Astrocyte (in vitro differentiated cells and primary cell): ENCODE measurements at places on chromosomes 7 and 10. TPM values are rescaled to one million over a fixed set of nuclear protein-coding genes. Genes with fewer than 3 reads are reported as not detected.

DNA sequence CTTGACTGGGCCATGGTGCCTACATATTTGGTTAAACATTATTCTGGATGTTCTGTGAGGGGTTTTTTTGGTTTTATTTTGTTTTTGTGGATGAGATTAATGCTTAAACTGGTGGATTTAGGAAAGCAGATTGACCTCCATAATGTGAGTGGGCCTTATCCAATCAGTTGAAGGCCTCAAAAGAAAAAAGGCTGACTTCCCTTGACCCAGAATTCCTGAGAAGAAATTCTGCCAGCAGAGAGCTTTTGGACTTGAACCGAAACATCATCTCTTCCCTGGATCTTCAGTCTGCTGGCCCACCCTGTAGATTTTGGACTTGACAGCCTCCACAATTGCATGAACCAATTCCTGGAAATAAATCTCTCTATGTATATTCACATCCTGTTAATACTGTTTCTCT, 94.4 kb downstream of the ADRA2A start:
- no peak overlapping the region for H3K4me3 ChIP-seq
- H3K36me3 ChIP-seq, result no peaks in the 10 kb centered on the region
- no peaks in the 10 kb centered on the region for H3K27me3 ChIP-seq
- no peaks in the 10 kb centered on the region for H3K4me1 ChIP-seq
- H3K27ac ChIP-seq, result no peak overlapping the region

Gene GIMAP8
- not detected in 2 replicates for total RNA-seq

GRCh38 chr10:71332466-71332865, 13.4 kb downstream of the SLC29A3 start:
- H3K4me3 ChIP-seq, result no peak overlapping the region
- H3K36me3 ChIP-seq, result no peaks in the 10 kb centered on the region
- no peaks in the 10 kb centered on the region for H3K27me3 ChIP-seq
- DNase-seq, result no peak
- H3K27ac ChIP-seq, result no peak overlapping the region
- H3K4me1 ChIP-seq, result no peaks in the 10 kb centered on the region

DNA sequence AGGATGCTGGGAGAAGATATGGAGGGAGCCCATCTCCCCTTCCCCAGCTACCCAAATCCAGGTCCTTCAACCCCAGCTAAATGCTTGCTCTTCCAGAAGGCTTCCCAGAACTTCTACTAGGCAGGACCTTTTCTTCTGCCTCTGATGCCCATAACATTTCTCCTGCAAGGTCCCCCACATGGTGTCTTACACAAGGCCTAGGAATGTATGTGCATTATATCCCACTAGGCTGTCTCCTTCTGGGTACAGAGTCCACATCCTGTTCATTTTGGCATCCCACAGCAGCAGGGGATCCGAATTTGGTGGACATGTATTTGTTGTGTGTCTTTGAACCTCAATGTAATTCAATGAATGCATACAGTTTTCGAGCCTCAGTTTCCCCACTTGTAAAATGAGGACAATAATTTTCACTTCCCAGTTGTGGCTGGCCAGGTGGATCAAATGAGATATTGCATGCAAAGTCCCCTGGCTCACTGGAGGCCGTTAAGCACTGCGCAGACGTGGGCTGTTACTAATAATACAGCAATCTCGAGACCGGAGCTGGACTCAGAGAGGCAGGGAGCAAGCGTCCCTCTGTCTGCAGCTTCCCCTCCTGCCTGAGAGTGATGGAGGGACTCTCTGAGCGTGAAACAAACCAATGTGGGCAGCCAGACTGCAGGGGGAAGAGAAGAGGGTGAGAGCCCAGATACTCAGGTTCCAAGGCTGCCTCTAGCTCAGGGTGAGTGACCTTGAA, 18.6 kb upstream of the YWHAG start:
- H3K27ac ChIP-seq, result peak overlapping the region; percentile 0
- no peak for DNase-seq
- H3K27me3 ChIP-seq, result no peaks in the 10 kb centered on the region
- no peaks in the 10 kb centered on the region for H3K36me3 ChIP-seq

DNA sequence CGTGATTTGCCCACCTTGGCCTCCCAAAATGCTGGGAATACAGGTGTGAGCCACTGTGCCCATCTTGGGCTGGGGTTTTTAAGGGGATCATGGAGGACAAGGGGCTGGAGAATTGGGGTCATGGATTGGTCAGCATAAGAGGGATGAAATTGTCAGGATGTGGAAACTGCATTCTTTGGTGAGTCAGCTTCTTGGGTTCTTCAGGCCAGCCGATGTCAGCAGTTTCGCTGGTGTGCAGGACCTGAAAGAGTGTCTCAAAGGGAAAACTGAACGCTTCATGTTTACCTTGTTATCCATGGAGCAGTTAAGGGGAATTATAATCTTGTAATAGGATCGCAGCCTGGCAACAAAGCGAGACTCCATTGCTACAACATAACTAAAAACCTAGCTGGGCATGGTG, 13.0 kb downstream of the GALNT17 start:
- H3K36me3 ChIP-seq, result no peaks in the 10 kb centered on the region
- H3K27ac ChIP-seq, result no peak overlapping the region
- peak; percentile 6 for DNase-seq
- H3K4me3 ChIP-seq, result no peak overlapping the region
- H3K27me3 ChIP-seq, result no peaks in the 10 kb centered on the region

- H3K36me3 ChIP-seq, result no peaks in the 10 kb centered on the region
- no peak for DNase-seq
- H3K27me3 ChIP-seq, result no peaks in the 10 kb centered on the region
- no peak overlapping the region for H3K27ac ChIP-seq
- H3K4me3 ChIP-seq, result no peak overlapping the region
These were observed 23.2 kb downstream of the PNLIPRP3 start for GRCh38 chr10:116450861-116451260.

- H3K36me3 ChIP-seq, result peaks cover 29% of the 10 kb centered on the region
- peak within 1 kb of the TSS; percentile 99 for H3K27ac ChIP-seq
- peaks cover 41% of the 10 kb centered on the region for H3K4me1 ChIP-seq
- peak within 1 kb of the TSS; percentile 91 for H3K4me3 ChIP-seq
- DNase-seq, result peak; percentile 90
These were observed at the start of gene ZYX for GRCh38 chr7:143380646-143381426. ZYX (plus strand) TSS chr7:143381345; CDS start chr7:143381572, 227 bp downstream.

DNA sequence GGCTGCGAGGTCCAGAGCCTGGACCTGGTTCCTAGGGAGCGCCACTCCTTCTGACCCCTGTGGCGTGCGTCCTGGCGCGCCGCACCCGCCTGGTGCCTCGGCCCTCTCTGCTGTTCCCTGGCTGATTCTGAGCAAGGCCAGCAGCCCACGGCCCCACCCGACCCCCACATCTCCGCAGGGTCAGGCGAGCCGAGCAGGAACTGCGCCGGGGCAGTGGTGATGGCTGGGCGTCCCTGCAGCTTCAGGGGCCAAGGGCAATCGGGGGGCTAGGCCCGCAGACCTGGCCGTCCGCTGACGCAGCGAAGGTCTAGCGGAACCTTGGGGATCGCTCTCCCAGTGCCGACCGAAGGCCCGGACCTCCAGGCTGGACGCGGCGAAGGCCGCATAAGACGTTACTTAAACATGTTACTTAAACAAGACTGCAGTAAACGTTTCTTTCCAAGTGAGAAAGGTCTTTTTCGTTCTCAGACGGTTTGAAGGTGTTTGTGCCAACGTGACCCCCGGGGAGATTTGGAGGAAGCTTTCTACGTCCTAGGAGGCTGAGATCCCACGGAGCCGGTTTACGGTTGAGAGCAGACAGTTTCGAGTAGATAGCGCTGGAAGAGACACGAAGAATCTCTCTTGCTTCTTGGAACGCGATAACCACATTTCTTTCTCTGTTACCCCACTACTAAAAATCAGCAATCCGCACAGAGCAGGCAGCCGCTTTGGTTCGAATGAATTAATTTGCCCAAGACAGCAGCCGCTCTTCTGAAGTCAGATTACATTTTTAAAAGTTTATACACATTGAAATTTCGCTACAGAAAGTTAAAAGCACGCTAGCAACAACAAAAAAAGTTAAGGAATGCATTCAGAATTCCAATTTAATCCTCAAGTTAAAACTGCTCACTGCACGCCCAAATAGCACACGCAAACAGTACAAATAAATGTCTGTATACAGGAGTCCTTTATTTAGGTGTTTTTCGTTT, 4.9 kb upstream of the NKX2-3 start:
- no peaks in the 10 kb centered on the region for H3K4me1 ChIP-seq
- H3K36me3 ChIP-seq, result no peaks in the 10 kb centered on the region
- no peak overlapping the region for H3K27ac ChIP-seq
- H3K4me3 ChIP-seq, result no peak overlapping the region
- DNase-seq, result no peak

GRCh38 chr7:132576721-132577085, 433 bp upstream of the PLXNA4 start:
- no peak for DNase-seq
- H3K27me3 ChIP-seq, result peaks cover 39% of the 10 kb centered on the region
- no peak overlapping the region for H3K27ac ChIP-seq
- H3K4me3 ChIP-seq, result peak overlapping the region; percentile 60
- H3K4me1 ChIP-seq, result peaks cover 20% of the 10 kb centered on the region
- no peaks in the 10 kb centered on the region for H3K36me3 ChIP-seq

Gene HOXA11
- total RNA-seq, result not detected in 2 replicates

Gene LAMB1
- 403 and 411 TPM in 2 replicates for total RNA-seq

- H3K27ac ChIP-seq, result no peak overlapping the region
- no peak overlapping the region for H3K4me3 ChIP-seq
- H3K4me1 ChIP-seq, result no peaks in the 10 kb centered on the region
- H3K27me3 ChIP-seq, result no peaks in the 10 kb centered on the region
These were observed 42.9 kb downstream of the CCDC3 start for GRCh38 chr10:12958546-12959110.

- peak overlapping the region; percentile 86 for H3K27ac ChIP-seq
- DNase-seq, result peak; percentile 92
- H3K36me3 ChIP-seq, result no peaks in the 10 kb centered on the region
These were observed 277.1 kb downstream of the SNX13 start for GRCh38 chr7:17663061-17663675.

DNA sequence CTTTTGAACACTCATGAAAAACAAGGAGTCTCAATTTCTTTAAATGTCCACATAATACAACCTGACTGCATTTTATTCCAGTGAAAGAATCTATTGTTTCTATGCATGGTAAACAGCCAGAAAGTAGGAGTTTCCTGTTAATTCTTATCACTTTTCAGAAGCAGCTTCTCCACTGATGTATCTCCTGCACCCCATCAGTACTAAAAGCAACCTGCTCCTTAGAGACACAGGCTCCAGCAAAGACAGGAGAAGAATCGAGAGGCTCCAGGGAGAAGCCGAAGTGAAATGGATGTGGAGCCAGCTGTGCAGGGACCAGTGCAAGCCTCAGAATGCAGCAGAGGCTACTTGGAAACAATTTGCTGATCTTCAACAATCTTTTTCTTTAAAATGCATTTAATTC, 16.4 kb upstream of the C10orf120 start:
- no peak overlapping the region for H3K4me3 ChIP-seq
- no peak overlapping the region for H3K27ac ChIP-seq
- H3K36me3 ChIP-seq, result no peaks in the 10 kb centered on the region

DNA sequence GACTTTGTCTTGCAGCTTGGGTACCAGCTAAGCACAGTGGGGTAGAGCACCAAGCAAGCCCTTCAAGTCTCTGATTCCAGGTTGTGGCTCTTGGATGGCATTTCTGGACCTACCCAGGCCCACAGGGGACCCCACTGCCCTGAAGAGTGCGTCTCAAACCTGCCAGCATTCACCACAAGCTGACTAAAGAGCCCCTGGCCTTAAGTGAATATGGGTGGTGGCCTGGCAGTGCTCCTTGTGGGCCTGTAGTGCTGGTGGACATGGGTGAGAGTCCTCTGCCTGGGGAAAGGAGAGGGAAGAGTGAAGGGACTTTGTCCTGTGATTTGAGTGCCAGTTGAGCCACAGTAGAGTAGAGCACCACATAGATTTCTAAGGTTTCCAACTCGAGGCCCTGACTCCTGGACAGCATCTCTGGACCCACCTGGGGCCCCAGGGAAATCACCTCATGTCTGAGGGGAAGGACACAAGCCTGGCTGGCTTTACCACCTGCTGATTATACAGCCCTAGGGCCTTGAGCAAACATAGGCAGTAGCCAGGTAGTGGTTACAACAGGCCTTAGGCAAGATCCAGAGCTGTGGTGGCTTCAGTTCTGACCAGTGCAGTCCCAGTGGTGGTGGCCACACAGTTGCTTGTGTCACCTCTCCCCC, 23.7 kb downstream of the GSDME start:
- no peak for DNase-seq
- no peaks in the 10 kb centered on the region for H3K27me3 ChIP-seq
- H3K4me1 ChIP-seq, result peaks cover 17% of the 10 kb centered on the region
- H3K27ac ChIP-seq, result no peak overlapping the region
- no peak overlapping the region for H3K4me3 ChIP-seq
- no peaks in the 10 kb centered on the region for H3K36me3 ChIP-seq

DNA sequence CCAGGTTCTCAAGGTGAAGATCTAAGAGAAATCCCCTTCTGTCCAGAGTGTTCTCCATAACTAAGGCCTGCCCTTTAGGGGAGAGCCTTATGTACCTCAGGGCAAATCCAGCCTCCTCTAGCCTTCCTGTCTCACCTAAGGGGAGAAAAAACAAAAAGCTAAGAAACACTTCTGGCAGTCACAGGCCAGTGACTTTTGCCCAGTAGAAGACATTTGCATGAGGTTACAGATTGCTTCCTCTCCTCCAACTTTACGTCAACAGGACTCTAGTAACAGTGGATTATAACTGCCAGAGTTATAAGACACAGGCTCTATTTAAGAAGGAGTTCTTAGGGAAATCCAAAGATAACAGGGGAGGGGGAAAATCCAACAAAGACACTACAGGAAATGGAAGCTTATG, 15.9 kb upstream of the FAM241B start:
- H3K4me3 ChIP-seq, result no peak overlapping the region
- no peaks in the 10 kb centered on the region for H3K4me1 ChIP-seq
- H3K27ac ChIP-seq, result no peak overlapping the region
- no peaks in the 10 kb centered on the region for H3K36me3 ChIP-seq
- DNase-seq, result no peak
- peaks cover 21% of the 10 kb centered on the region for H3K27me3 ChIP-seq

DNA sequence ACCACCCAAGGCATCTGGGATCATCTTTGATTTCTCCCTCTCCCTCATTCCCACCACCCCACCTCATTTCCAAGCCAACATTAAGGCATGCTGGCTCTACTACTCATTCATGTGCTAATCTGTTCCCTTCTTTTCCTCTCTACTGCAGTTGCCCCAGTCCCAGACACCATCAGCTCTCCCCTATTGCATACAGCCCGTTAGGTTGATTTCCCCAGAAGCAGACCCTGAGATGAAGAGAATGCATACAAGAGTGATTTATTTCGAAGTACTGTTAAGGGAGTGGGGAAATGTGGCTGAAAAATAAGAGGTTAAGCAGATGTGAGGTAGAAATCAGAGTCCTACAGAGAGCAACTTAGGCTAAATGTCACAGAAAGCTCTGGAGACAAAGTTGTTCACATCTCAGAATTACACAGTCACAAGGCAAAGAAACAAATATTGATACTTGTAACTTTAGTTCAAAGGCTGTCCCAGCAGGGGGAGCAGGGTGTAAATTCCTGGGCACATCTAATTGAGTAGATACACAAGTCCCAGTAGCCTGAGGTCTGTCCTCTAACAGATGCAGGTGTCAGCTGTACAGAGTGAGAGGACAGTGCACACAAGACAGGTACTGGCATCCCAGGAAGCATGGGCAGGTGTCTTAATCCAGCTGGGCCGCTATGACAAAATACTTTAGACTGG, 20.9 kb downstream of the AKR1D1 start:
- no peak overlapping the region for H3K27ac ChIP-seq
- H3K27me3 ChIP-seq, result no peaks in the 10 kb centered on the region
- H3K4me3 ChIP-seq, result no peak overlapping the region
- DNase-seq, result peak; percentile 8
